Stimulated activated CD8-positive, alpha-beta memory T cell treated with anti-CD3 and anti-CD28 coated beads, Interleukin-7, amount 100 ng/mL, for 1 hour (primary cell): ENCODE measurements at places on chromosomes 5 and 9.
A peak's percentile ranks its signal among the peaks of the same experiment; 100 is the strongest.

GRCh38 chr9:102209176-102209575, 470.7 kb upstream of the GRIN3A start:
- no peak for DNase-seq

DNA sequence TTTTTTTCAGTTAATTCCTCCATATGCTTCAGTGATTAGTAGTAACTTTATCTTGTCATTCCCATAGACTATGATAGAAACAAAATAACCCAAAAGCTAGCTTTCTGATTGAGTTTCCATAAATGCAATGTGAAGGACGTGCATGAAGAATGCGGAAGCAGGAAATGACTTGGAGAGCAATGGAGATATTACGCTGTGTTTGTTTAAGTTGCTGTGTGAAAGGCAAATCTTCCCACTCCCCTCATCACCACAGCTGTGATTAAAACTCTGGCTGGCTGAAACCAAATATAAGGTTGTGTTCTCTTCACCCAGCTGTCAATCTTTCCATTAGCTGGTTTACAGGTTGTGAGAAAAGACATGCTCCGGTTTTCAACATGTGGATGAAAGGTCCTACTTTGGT, 83.9 kb downstream of the NR2F1-AS1 start:
- no peak for DNase-seq

GRCh38 chr9:125238127-125238914, 2.8 kb downstream of the HSPA5 start:
- no peak for DNase-seq

- peak; percentile 74 for DNase-seq
These were observed 91.4 kb downstream of the LMX1B start for GRCh38 chr9:126704892-126705766.

DNA sequence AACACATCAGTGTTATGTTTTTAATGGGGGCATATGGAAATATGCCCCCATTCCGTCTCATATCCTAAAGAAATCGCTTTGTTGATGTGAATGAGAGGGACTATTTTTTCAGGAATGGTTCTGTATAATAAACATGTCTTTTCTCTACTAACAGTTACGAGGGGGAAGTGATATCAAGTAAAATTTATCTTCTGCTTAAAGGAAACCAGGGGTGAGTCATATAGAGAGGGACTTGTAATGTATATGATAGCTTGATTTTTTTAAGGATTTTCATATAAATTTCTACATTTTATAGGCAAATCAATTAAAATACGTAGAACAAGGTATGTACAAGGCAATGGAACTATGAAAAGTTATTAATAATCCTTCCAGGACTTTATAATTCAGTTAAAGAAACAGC, 207.1 kb downstream of the SEMA5A start:
- no peak for DNase-seq

- no peak for DNase-seq
These were observed 27.9 kb upstream of the GALNT10 start for GRCh38 chr5:154162539-154163151.
